AG08396 (cell line): ENCODE measurements at places on chromosomes 16 and 17.

- peak; percentile 44 for DNase-seq
These were observed 18.4 kb upstream of the EXOC7 start for GRCh38 chr17:76121932-76122430.

DNA sequence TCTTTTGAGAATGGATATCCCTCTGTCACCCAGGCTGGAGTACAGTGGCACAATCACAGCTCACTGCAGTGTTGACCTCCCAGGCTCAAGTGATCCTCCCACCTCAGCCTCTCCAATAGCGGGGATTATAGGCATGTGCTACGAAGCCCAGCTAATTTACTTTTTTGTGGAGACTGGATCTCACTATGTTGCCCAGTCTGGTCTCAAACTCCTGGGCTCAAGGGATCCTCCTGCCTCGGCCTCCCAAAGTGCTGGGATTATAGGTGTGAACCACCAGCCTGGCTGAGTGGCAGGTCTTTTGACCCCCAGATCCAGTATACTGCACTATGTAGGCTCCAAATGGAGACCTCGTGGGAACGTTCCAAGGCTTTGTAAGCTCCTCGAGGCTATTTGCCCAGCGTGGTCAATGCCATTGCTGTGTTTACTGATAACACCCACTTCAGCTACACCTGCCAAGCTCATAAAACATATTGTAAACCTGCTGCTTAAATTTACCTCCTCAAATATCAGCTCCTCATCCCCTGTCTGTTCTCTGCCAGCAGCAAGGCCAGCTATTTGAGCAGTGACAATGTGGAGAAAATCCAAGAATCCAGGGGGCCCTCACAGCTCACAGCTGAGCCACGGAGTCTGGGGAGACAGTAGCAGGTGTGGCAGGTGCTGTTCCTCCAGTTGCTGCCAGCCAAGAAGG lies 16.2 kb upstream of the KIFC3 start:
- DNase-seq: no peak

- DNase-seq: no peak
These were observed 151.2 kb upstream of the TBX2 start for GRCh38 chr17:61248399-61248798.

- no peak for DNase-seq
These were observed 63.9 kb downstream of the MYO1D start for GRCh38 chr17:32813021-32813420.

DNA sequence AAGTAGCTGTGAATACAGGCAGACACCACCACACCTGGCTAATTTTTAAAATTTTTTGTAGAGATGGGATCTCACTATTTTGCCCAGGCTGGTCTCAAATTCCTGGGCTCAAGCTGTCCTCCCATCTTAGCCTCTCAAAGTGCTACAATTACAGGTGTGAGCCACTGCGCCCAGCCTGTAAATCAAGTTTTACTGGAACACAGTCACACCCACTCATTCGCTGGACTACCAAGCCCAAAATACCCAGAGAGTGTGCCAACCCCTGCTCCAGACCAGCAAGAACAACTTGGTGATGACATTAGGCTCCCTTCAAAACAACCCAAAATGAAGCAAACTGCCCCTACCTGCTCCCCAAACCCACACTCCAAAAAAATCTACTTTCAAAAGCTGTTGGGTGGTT lies 36.0 kb downstream of the TVP23A start:
- DNase-seq: no peak

GRCh38 chr16:55370762-55371482 lies 46.9 kb downstream of the IRX6 start:
- peak; percentile 54 for DNase-seq

DNA sequence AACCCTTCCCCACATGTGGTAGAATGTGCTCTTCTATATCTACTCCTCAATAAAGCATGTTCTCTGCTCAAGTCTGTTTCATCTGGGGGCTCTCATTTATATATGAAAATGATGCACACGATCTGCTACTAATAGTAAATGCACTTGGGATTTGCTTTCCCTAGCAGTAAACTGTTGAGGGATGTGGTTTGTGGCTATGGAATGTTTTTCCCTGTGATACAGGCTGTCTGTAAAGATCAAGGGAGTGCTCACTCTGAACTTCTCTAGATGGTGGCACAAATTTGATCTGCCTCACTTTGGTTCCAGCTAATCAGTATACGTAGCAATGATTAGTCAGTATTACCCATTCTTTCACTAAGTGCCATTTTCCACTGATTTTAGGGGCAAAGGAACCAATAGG lies 18.8 kb downstream of the TAC4 start:
- no peak for DNase-seq

DNA sequence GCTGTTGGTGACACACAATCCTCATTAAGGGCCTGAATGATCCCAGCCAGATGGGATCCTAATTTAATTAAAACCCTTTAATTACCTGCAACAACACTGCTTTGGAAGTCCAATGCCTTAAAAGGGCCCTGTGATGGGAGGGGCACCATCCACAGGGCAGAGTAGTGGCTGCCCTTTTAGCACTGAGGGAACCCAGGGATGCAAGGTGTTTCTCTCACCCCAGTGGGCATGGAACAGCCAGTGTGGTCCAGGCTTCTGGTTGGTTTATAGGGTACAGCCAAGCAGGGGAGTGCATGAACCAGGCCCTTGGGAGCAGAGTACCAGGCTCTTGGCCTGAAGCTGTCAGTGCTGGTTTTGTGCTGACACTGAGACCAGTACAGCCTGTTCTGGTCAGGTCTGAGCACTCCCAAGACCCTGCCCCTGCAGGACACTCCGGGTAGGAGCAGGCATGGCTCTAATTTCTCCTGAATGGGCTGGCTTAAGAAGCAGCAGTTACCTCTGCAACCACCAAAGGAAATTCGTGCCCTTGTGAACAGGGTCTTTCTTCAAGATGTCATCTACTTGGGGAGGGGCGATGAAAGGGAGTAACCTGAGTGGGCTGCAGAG lies 9.9 kb downstream of the NXPH3 start:
- no peak for DNase-seq

GRCh38 chr16:50425044-50425443 lies 56.3 kb upstream of the BRD7 start:
- DNase-seq: no peak

- no peak for DNase-seq
These were observed 117.3 kb upstream of the CACNG5 start for GRCh38 chr17:66717641-66718058.

DNA sequence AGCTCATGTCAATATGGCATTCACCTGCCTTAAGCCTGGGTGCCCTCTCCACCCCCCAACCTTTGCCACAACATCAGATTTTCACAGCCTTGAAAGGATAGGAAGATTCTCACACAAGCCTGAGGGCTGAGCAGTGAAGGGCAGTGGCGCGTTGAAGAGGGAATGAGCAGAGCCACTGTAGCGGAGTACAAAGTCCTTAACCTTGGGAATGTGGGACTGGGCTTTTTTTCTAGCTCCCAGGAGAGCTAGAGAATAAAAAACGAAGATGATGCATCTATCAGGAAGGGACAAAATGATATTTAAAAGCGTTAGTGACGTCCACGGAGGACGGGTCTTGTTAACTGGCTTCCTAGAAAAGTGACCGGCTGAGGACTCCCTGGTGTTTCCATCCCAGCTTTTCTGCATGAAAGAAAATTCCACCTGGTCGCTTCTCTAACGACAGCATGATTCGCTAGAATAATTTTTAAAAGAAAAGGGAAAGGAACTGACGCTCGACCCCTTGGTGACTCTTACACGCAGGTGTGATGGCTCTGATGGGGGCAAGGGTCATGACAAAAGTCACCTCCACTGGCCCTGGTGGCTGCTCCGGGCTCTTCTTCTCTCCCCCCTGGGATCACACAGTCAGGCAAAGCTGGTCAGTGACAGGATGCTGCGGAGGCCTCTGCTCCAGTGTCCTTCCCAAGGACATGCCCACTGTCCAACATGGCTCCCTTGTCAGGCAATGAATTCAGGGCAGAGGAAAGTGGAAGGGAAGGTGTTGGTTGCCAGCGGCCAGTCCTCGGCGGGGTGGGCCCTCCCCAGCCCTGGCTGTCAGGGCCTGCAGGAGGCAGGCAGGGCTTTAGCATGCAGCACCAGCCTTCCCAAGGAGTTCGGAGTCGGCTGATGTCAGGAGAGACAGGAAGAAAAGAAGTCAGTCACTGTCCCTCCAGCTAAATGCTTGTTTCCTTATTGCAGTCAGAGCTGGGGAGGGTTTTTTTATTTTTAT lies 58.4 kb upstream of the IRX3 start:
- no peak for DNase-seq

GRCh38 chr17:80195671-80196529 lies 24.2 kb downstream of the SGSH start:
- DNase-seq: peak; percentile 51

DNA sequence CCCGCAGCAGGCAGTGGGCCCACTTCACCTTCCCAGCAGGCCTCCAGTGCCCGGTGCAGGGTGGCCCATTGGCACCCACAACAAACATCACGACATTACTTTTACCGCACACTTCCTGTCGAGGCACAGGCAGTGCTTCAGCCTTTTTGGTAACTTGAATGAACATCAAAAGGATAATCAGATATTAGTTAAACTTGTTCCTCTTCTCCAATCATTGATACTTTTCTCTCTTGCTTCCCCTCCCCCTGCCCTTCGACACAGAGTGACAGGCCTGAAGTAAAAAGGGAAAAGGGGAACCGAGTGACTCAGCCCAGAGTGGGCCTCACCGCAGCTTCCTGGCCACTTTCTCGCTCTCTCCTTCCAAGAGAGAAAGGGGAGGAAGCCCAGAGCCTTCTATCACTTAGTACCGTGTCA lies 507.0 kb downstream of the MAF start:
- DNase-seq: no peak

- DNase-seq: no peak
These were observed 857 bp downstream of the GOT2 start for GRCh38 chr16:58733248-58733670.

DNA sequence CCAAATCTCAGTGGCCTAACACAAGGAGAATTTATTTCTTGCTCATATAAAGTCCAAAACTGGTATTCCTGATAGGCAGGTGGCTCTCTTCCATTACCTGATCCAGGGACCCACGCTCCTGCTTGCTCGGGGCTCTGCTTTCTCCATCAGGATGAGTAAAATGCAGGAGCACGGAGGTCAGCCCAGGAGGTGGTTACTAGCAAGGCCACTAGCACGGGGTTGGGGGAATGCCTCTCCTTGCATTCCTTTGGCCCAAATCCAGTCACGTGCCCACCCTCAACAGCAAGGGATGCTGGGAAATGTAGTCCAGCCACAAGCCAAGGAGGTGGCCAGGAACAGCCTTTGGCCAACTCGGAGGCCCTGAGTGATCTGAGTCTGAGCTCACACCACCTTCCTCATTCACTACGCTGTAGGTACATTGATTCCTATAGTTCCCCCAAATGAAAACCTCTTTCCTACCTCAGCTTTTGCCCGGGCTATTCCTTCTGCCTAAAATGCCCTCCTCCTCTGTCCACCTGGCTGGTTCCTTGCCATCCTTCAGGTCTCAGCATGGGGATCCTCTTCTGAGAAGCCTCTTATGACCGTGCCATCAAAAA lies 38.3 kb upstream of the HAPSTR1 start:
- peak; percentile 63 for DNase-seq

DNA sequence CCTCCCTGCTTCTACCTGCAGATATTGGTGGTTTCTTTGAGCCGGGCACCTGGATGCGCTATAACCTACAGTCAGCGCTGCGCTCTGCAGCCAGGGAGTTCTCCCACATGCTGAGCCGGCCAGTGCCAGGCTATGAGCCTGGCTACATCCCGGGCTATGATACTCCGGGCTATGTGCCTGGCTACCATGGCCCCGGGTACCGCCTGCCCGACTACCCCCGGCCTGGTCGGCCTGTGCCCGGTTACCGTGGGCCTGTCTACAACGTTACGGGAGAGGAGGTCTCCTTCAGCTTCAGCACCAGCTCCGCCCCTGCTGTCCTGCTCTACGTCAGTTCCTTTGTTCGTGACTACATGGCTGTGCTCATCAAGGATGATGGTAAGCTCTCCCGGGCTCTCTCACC lies 13.2 kb downstream of the CNTNAP1 start:
- no peak for DNase-seq

DNA sequence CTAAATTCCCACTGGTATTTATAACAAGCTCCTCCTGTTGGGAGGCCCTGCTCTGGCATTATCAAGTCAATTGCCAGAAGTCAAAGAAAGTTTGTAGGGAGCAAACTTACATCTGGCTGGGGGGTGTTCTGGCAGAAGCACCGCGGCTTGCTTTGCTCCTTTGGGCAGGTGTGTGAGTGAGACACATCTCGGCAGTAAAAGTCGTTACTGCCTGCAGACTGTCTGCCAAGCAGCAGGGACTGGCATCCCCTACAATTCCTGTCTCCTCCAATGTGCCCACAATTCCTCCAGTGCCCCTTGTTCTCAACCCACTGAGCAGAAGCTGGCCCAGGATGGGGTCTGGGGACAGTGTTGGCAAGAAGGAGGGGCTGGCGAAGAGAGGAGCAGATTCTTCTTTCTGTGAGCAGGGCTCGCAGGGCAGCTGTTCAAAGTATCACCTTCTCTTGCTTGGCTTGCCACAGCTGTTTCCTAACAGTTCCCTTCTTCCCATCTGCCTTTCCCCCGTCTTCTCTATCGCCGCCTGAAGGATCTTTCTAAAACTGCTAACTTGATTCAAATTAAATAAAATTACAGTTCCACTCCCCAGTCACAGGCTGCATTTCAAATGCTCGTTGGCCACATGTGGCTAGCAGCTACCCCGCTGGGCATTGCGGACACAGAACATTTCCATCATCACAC lies 30.2 kb downstream of the SPACA3 start:
- DNase-seq: no peak

GRCh38 chr16:85393674-85394451 lies 219.3 kb upstream of the GSE1 start:
- DNase-seq: peak; percentile 84

GRCh38 chr16:11100239-11100750 lies 155.7 kb downstream of the SOCS1 start:
- DNase-seq: peak; percentile 74

DNA sequence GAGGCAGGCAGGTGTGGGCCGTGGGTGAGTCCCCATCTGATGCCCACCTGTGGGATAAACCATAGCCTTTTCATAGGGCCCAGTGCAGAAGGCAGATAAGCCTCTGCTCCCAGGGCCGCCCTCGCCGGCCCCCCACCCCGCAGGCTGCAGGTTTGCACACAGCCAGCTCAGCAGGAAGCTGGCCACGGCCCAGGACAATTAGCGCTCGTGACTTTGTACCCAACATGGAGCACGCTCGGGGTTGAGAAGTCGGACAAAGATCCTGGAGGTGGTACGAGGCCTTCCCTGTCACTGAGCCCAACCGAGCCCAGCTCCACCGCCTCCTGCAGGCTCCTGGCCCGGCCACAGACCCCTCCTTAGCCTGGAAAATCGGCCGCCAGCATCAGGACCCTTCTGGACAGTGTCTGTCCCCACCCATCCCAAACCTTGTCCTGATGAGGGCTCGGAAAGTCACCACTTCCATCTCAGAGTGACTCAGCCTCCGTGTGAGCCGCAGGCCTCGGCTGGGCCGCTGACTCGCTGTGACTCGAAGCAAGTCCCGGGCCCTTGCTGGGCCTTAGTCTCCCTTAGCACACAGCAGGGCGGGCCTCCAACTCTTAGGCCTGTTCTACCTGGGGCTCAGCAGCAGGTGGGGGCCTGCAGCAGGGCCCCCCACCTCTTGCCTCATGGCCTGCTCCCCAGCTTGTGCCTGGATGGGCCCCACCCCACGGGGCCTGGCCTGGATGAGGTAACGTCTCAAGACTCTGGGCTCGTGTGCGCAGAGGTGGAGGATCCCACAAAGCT lies 22.7 kb downstream of the FAM83G start:
- DNase-seq: peak; percentile 90
